ENCODE measurements at places on chromosomes 5 and 9.
A peak's percentile ranks its signal among the peaks of the same experiment; 100 is the strongest.

DNA sequence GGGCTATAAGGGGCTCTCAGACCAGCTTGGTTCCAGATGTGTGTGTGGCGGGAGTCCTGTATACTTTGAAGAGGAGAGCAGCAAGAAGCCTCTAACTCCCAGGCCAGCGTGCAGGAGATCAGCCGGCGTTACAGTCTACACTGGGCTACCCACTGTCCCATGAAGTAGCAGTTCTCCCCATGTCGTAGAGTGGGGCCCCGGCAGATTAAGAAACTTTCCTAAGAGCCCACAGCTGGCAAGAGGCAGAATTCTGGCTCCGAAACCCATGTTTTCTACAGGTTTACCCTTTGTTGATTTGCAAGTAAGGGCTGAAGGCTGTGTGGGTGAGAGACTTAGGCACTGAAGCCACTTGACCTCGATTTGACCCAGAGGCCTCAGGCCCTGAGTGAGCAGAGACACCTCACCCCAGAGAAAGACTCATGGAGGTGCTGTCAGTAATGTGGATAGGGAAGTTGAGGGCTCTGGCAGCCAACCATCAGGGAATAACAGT, 881 bp upstream of the B4GALT1 start:
- no peak for DNase-seq

DNA sequence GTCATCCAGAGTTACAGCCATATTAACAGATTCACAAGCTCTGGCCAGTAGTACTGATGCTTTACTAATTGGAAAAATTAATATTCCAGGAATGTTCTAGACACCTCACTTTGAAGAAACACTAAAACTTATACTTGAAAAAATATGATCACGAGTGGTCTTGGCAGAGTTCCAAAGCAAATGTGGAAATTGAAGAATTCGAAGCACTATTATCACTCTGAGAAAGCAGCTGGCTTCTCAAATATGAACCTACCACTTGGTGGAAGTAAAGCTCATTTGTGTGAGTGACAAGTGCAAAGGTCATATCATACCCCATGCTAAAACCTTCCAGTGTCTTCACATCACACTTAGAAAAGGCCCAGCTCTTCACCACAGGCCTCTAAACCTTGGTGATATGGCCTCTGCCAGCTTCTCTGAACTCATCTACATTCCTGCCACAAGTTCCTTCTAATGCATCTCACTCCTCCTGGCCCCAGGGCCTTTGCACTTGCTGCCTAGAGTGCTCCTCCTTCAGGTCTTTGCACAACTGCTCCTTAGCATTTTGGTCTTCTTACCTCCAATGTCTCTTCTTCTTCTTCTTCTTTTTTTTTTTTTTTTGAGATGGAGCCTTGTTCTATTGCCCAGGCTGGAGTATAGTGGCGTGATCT, 175.7 kb upstream of the SMIM23 start:
- DNase-seq, result no peak

DNA sequence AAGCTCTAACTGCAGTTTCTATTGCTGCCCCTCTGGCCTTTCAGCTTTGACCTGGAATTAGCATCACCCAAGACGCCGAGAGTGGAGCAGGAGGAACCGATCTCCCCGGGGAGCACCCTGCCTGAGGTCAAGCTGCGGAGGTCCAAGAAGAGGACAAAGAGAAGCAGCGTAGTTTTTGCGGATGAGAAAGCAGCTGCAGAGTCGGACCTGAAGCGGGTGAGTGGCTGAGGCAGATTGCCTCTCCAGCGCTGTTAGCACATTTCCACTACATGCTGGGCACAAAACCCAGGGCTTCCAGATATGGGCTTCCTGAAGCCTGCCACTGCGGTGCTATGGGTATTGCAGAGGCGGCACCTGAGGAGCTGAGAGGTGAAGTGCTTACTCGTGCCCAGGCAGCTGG, 26.8 kb upstream of the FOXI1 start:
- DNase-seq, result no peak

GRCh38 chr9:133600739-133601138, 8.4 kb downstream of the FAM163B start:
- DNase-seq, result peak; percentile 37
